Breast epithelium (tissue), 4 donors: ENCODE measurements at places on chromosomes 11 and 22. TPM values are rescaled to one million over a fixed set of nuclear protein-coding genes. Genes with fewer than 3 reads are reported as not detected.

Gene ENDOD1
- 49.8 TPM for total RNA-seq

Gene CBX7
- 71.1 TPM for total RNA-seq

Gene C11orf52
- 40.5 TPM for total RNA-seq

Gene OR52N4
- not detected for total RNA-seq

Gene OR51B4
- not detected for total RNA-seq

Gene TMA7B
- total RNA-seq = 0.16 TPM

Gene CST6
- not detected for total RNA-seq

DNA sequence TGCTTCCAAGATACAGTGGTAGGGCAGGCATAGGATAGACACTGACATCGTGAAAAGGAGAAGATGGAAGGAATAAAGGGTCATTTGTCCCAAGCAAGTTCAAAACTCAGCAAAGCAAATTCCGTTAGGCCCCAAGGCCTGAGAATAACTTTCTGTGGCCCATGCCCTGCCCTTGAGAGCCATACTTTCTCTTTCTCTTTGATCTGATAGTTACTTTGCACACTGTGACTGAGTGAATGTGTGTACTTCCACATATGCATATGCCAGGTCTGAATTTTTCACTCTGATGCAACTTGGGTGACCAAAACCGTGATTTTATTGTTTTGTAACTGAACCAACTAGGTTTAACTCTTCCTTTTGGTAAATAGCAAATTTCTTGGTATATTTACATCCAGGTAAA, 371.5 kb downstream of the RAB38 start:
- H3K4me3 ChIP-seq = no peak overlapping the region
- H3K27ac ChIP-seq = no peak overlapping the region
- H3K27me3 ChIP-seq = no peaks in the 10 kb centered on the region
- DNase-seq = no peak
- H3K4me1 ChIP-seq = no peaks in the 10 kb centered on the region

- no peak overlapping the region for H3K4me3 ChIP-seq
- H3K27me3 ChIP-seq = no peaks in the 10 kb centered on the region
- H3K27ac ChIP-seq = no peak overlapping the region
- no peak for DNase-seq
Measured at GRCh38 chr11:41816396-41816795, 356.9 kb upstream of the LRRC4C start.

- H3K27me3 ChIP-seq = no peaks in the 10 kb centered on the region
- no peaks in the 10 kb centered on the region for H3K36me3 ChIP-seq
- peak overlapping the region; percentile 30 for H3K27ac ChIP-seq
- peak; percentile 62 for DNase-seq
- H3K4me1 ChIP-seq = no peaks in the 10 kb centered on the region
- no peak overlapping the region for H3K4me3 ChIP-seq
Measured at GRCh38 chr11:10941414-10941813, 83.6 kb upstream of the ZBED5 start.

DNA sequence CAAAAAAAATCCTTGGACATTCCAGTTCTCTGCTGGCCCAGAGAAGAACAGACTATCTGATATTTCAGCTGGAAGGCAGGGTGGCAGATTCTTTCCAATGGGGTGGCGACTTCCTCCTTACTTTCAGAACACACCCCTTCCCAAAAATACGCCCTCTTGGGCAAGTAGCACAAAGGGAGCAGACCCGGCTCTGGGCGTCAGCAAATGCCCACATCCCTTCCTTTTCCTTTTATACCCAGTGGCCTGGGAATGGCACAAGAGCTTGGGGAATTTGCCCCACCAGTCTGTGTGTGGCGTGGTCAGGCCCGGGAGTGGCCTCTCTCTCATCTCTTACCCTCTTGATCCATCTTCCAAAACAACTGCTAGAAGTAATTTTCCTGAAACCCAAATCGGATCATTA, 33.0 kb upstream of the NUP160 start:
- no peak overlapping the region for H3K4me3 ChIP-seq
- no peak overlapping the region for H3K27ac ChIP-seq
- peaks cover 4% of the 10 kb centered on the region for H3K4me1 ChIP-seq
- H3K27me3 ChIP-seq = no peaks in the 10 kb centered on the region
- no peaks in the 10 kb centered on the region for H3K36me3 ChIP-seq
- DNase-seq = no peak

DNA sequence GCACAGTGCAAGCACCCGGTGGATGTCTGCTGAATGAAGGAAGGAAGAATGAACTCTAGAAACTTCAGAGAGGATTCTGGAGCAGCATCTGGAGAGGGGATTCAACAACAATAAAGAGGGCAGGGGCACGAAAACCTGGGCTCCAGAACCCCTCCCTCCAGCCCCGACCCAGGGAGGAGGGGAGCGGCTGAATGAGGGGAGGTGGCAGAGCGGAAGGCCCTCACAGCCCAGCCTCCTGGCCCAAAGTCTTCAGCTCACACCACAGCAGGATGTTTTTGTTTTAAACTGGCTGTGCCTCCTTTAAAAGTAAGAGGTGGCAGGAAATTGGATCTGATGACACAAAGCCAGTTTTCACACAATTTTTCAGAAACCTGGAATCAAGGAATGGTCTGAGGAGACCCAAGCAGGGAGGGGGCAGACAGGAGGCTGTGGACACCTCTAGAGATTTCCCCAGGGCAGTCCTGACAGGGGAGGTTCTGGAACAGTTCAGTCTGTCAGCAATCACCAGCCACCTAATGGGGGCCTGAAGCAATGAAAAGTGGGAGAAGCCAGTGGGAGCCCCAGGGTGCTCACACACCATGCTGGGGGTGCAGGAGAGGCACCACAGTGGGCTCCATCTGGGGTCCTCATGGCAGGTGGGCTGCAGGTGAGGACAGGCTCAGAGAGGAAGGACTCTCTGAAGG, 44.4 kb upstream of the TCF20 start:
- H3K4me3 ChIP-seq = no peak overlapping the region
- H3K4me1 ChIP-seq = peaks cover 31% of the 10 kb centered on the region
- no peak for DNase-seq

DNA sequence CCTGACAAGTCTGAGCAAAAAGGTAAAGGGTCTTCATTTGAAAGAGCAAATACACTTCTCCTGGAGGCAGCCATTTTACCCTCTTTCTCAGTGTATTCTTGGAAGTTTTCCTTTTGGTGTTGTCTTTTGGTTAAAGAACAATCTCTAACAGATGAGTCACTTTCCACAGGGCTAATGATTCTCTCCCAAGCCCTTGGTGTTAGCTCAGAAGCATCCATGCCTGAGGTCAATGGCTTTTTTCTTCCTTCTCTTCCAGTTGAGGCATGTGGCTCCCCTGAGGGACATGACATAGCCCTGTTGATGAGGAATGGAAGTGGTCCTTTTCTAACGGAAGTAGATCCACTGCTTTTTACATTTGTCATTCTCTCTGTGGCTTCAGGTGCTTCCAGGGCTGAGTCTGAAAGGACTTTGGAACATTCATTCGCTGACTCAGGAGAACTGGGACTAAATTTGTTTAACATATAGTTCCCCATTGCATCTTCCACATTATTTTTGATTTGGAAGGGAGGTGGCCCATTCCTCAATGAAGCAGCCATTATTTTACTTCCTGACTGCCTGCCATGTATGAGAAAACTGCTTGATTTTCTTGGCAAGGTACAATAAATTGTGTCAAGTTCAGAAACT, 13.8 kb upstream of the POGLUT3 start:
- H3K27ac ChIP-seq = no peak overlapping the region
- peaks cover 4% of the 10 kb centered on the region for H3K36me3 ChIP-seq
- no peaks in the 10 kb centered on the region for H3K4me1 ChIP-seq
- no peak overlapping the region for H3K4me3 ChIP-seq
- no peak for DNase-seq

GRCh38 chr11:111604392-111605009, 2.3 kb downstream of the SIK2 start:
- H3K27ac ChIP-seq = peak overlapping the region; percentile 99
- H3K4me3 ChIP-seq = peak overlapping the region; percentile 93
- H3K36me3 ChIP-seq = no peaks in the 10 kb centered on the region
- H3K27me3 ChIP-seq = no peaks in the 10 kb centered on the region
- peaks cover 3% of the 10 kb centered on the region for H3K4me1 ChIP-seq

GRCh38 chr11:65859812-65860277, 388 bp upstream of the MUS81 start:
- H3K27me3 ChIP-seq = no peaks in the 10 kb centered on the region
- H3K4me1 ChIP-seq = peaks cover 16% of the 10 kb centered on the region
- peaks cover 5% of the 10 kb centered on the region for H3K36me3 ChIP-seq
- DNase-seq = no peak
- H3K4me3 ChIP-seq = peak overlapping the region; percentile 100

DNA sequence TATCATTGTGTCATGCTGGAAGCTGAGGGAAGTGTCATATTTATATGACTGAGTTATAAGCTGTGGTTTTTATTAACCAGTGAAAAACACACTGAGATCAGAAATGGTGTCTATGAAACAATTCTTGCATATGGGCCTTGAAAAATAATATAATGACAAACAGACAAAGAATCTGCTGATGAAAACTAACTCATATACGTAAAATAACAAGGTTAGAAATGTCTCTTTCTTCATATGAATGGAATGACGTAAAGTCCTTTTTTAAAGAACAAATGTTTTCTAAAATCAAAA, 48.8 kb upstream of the PHF21B start:
- DNase-seq = no peak
- H3K36me3 ChIP-seq = no peaks in the 10 kb centered on the region
- H3K27ac ChIP-seq = no peak overlapping the region
- no peaks in the 10 kb centered on the region for H3K27me3 ChIP-seq
